Thoracic aorta (tissue), 2 donors: ENCODE measurements at places on chromosomes 16 and 17. TPM values are rescaled to one million over a fixed set of nuclear protein-coding genes. Genes with fewer than 3 reads are reported as not detected.
A peak's percentile ranks its signal among the peaks of the same experiment; 100 is the strongest.

The C16orf74 gene
- 1.2 TPM for total RNA-seq

The HSF5 gene
- not detected for total RNA-seq

The FN3KRP gene
- total RNA-seq = 15.6 TPM

DNA sequence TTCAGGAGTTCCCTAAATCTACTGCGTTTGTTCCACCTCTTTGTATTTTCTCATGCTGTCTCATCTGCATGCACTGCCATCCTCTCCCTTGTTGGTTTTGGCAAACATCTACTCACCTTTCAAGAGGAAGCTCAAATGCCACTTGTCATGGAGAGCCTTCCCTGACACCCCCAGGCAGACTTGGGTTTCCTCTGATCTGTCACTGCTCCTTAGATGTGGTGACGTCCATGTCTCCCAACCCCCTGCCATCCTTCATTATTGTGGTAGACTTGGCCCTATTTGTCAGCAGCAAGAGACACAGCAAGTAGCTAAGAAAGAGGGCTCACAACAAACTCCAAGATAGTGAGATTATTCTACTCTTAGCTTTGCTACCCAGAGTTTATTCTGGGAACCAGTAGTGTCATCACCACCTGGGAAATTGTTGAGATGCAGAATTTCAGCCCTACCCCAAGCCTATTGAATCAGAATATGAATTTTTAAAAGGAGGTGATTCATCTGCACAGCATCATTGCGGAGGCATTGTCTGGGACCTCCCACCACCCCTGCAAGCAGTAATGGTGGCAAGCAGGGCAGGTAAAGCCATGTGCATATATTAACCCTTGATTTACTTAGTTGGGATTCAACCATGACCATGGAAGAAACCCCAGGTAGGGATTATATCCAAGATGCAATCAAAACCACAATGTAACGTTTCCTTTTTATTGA lies 248.9 kb downstream of the SHISA9 start:
- H3K27me3 ChIP-seq = no peaks in the 10 kb centered on the region
- no peak overlapping the region for H3K4me3 ChIP-seq
- no peak overlapping the region for H3K27ac ChIP-seq
- H3K4me1 ChIP-seq = no peaks in the 10 kb centered on the region

DNA sequence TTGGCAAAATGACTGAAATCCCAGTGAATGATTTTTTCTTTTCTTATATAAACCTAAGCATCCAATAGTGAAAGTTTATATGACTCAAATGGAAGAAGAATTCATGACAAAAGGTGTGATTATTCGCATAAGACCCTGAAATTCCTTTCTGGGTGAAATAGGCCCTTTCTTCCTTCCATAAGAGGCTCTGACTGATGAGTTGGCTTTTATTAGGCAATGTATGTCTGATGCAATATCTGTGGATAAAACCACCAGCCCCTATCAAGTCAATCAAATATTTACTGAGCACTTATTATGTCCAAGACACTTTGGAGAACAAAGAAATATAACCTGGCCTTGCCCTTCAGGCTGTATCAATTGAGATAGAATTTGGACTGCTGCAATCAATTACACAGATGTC lies 316.6 kb downstream of the CDH13 start:
- no peak overlapping the region for H3K27ac ChIP-seq
- no peak for DNase-seq
- H3K4me3 ChIP-seq = no peak overlapping the region
- no peaks in the 10 kb centered on the region for H3K36me3 ChIP-seq

GRCh38 chr17:35074711-35075707 lies 11.5 kb upstream of the RFFL start:
- no peaks in the 10 kb centered on the region for H3K4me1 ChIP-seq
- H3K4me3 ChIP-seq = no peak overlapping the region
- no peaks in the 10 kb centered on the region for H3K36me3 ChIP-seq
- no peaks in the 10 kb centered on the region for H3K27me3 ChIP-seq

- no peaks in the 10 kb centered on the region for H3K36me3 ChIP-seq
- peak overlapping the region; percentile 26 for H3K4me3 ChIP-seq
- H3K4me1 ChIP-seq = peaks cover 4% of the 10 kb centered on the region
- no peak for DNase-seq
- no peaks in the 10 kb centered on the region for H3K27me3 ChIP-seq
Measured at GRCh38 chr17:29019475-29020181, 13.8 kb upstream of the SEZ6 start.

GRCh38 chr17:32331243-32332040 lies 10.5 kb downstream of the C17orf75 start:
- H3K36me3 ChIP-seq = peaks cover 16% of the 10 kb centered on the region
- H3K4me3 ChIP-seq = no peak overlapping the region
- H3K27ac ChIP-seq = no peak overlapping the region
- no peaks in the 10 kb centered on the region for H3K27me3 ChIP-seq
- H3K4me1 ChIP-seq = no peaks in the 10 kb centered on the region

DNA sequence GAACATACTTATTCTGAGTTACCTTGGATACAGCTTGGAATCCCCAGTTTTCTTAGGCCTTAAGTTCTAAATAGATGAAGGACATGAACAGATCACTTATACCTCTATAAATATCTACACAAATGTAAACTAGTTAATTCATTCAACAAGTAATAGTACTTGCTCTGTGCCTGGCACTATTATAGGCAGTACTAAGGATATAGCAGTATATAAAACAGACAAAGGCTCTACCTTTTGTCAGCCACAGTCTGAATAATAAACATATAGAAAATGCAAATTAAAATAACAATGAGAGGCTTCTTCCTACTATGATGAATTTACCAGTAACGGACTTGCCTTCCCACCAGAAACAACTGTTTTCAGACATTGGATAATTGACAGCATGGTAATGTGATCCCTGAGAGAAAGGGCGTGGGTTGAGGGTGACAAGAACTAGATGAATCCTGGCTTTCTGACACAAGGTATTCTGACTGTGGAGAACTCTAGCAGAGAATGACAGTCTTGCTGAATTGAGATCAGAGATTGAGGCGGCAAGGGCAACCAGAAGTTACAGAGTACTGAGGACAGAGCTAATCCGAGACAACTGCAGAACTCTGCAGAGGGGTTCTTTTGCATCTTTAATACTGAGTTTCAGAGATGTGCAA lies 170.5 kb downstream of the TANC2 start:
- no peak overlapping the region for H3K4me3 ChIP-seq
